Smooth muscle cell of the umbilical artery (primary cell): ENCODE measurements at places on chromosomes 6 and 20. TPM values are rescaled to one million over a fixed set of nuclear protein-coding genes. Genes with fewer than 3 reads are reported as not detected.

Gene TRDN
- not detected in 2 replicates for total RNA-seq

Gene RHAG
- total RNA-seq, result not detected in 2 replicates

Gene BMP6
- 2.1 and 69.2 TPM in 2 replicates for total RNA-seq

Gene TMC2
- not detected in 2 replicates for total RNA-seq

Gene GFRAL
- total RNA-seq, result not detected in 2 replicates

Gene CGA
- total RNA-seq, result not detected in 2 replicates

Gene NKAIN2
- not detected in 2 replicates for total RNA-seq

Gene ZHX3
- total RNA-seq, result 49.0 and 57.6 TPM in 2 replicates

Gene HSP90AB1
- total RNA-seq, result 599 and 807 TPM in 2 replicates

Gene TPX2
- total RNA-seq, result 4.2 and 28.5 TPM in 2 replicates

Gene ZC2HC1B
- total RNA-seq, result not detected in 2 replicates

Gene SPTLC3
- total RNA-seq, result 3.6 and 4.0 TPM in 2 replicates

Gene GUCA1A
- total RNA-seq, result 0.30 and 0.46 TPM in 2 replicates

Gene PARD6B
- total RNA-seq, result 0.37 and 0.59 TPM in 2 replicates

Gene SIRPA
- 12.9 and 16.9 TPM in 2 replicates for total RNA-seq

Gene TSPYL4
- total RNA-seq, result 8.3 and 9.0 TPM in 2 replicates

Gene HFE
- 16.3 and 24.6 TPM in 2 replicates for total RNA-seq

Gene TRIM15
- not detected in 2 replicates for total RNA-seq

Gene ESR1
- under 0.01 and 0.05 TPM in 2 replicates for total RNA-seq

Gene HLA-DMB
- not detected in 2 replicates for total RNA-seq

Gene TNFRSF21
- total RNA-seq, result 12.8 and 14.8 TPM in 2 replicates

Gene KCNK15
- total RNA-seq, result 0.09 TPM in 1 of 2 replicates, not detected in the other

Gene SLC22A2
- 0.23 and 3.0 TPM in 2 replicates for total RNA-seq

Gene LY6G6D
- total RNA-seq, result not detected in 2 replicates

Gene SRSF12
- under 0.01 and 0.14 TPM in 2 replicates for total RNA-seq

Gene KCNK17
- total RNA-seq, result not detected in 2 replicates

Gene NKAPL
- total RNA-seq, result 0.89 and 1.9 TPM in 2 replicates

Gene MKKS
- total RNA-seq, result 8.6 and 13.0 TPM in 2 replicates

Gene VIP
- not detected in 2 replicates for total RNA-seq

Gene DZANK1
- total RNA-seq, result 1.2 and 1.5 TPM in 2 replicates

Gene SOX18
- under 0.01 TPM in 1 of 2 replicates, not detected in the other for total RNA-seq

Gene RFX6
- total RNA-seq, result not detected in 2 replicates

Gene LY6G6F
- not detected in 2 replicates for total RNA-seq

Gene MLN
- total RNA-seq, result not detected in 2 replicates

Gene ECI2
- total RNA-seq, result 96.8 and 293 TPM in 2 replicates

Gene SMIM26
- 41.4 and 98.9 TPM in 2 replicates for total RNA-seq

Gene TRIM40
- not detected in 2 replicates for total RNA-seq

Gene SYTL3
- total RNA-seq, result 0.89 and 1.7 TPM in 2 replicates

Gene PAX1
- total RNA-seq, result not detected in 2 replicates

Gene CUTA
- 84.6 and 90.6 TPM in 2 replicates for total RNA-seq

Gene FAM209B
- total RNA-seq, result not detected in 2 replicates

Gene GPX5
- total RNA-seq, result not detected in 2 replicates

Gene SIRT5
- 6.5 and 8.5 TPM in 2 replicates for total RNA-seq
